RPMI7951 (cell line): ENCODE measurements at places on chromosomes 4 and X.
A peak's percentile ranks its signal among the peaks of the same experiment; 100 is the strongest.

DNA sequence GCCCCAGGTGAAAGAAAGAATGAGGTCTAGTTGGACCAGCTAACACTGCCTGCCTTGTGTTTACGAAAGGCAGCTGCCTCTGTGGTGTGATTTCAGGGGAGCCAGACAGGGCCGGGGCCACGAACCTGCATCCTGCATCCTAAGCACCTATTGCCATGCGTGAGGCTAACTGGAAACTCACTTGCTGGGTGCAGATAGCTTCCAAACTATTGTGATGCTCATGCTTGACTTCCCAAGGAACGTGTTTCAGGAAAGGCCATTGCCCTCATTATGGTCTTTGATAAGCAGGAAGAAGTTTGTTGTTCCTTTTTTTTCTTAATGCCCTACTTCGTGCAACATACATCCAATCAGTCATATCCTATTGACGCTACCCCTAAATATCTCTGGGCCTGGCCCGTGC is 2.3 kb upstream of the IRF2 start:
- no peak for DNase-seq

- no peak for DNase-seq
These were observed 1126.9 kb downstream of the STPG2 start for GRCh38 chr4:97016186-97016907.

GRCh38 chr4:152535360-152535902 is 461 bp downstream of the FBXW7 start:
- no peak for DNase-seq

GRCh38 chr4:175325230-175325629 is 407.1 kb downstream of the ADAM29 start:
- DNase-seq: no peak

DNA sequence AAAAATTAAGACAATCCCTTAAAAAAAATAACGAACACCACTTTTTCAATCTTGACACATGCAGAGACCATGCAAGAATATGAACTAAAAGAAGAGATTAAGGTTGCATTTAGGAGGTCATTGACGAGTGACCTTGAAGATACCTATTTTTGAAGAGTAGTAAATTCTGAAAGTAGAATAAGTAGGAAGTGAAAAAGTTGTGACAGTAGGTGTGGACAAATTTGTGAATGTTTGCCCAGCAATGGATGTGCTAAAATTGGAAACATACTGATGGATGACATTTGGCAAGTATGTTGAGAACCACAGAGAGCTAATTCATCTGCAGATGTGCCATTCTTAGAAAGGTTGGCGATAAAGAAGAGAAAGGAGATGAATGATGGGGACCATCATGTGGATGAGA is 213.7 kb upstream of the VCX3A start:
- DNase-seq: no peak

DNA sequence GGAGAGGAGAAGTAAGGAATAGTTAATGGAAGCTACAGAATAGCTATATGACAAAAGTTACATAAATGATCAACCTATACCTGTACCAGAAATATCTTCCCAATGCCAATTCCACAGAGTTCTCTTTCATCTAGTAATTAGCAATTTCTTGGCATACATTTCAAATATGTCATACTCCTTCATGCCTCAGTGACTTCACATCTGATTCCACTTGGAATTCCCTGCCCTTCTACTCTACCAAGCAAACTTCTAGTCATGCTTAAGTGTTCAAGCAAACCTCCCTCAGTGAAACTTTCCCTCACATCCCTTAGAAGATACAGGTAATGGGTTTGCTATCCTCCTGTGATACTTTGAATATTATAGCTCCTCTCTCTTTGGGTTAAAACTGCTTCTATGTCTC is 127.1 kb downstream of the KLHL13 start:
- no peak for DNase-seq

- peak; percentile 78 for DNase-seq
These were observed 147.1 kb downstream of the NHS start for GRCh38 chrX:17521871-17522693.

DNA sequence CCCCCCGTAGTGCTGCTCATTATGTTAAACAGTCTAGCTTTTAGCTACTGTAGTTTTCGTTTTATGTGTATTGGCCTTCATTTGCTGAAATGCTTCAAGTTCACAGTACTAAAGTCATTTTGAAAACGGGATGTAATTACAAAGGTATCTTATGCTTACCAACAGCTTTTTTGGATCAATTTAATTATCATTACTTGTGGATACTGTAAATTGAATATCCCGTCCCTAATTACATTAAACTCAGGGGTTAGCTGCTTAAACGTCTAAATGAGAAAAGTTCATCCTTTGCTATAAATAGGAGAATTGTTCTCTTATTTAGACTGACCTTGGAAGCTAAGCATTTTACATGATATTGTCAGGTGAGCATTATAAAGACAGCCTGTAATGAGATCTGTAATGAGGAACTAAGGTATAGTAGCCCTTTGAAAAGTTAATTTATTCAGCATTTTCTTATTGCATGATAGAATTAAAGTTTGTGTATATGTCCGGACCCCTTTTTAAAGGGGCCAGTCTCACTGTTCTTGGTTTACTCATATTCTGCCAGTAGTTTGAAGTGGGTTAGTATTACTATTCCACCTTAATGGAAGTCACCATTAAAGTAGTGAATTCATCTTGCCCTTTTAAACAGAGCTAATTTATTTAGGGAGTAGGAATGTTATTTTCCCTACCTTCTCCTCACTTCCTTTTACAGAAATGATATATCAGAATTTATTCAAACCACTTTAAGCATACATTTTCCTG is 252.6 kb downstream of the TENM3 start:
- no peak for DNase-seq

- no peak for DNase-seq
These were observed 29.5 kb downstream of the CCNQ start for GRCh38 chrX:153569475-153569874.

GRCh38 chr4:42750091-42750490 is 93.2 kb upstream of the ATP8A1 start:
- no peak for DNase-seq

DNA sequence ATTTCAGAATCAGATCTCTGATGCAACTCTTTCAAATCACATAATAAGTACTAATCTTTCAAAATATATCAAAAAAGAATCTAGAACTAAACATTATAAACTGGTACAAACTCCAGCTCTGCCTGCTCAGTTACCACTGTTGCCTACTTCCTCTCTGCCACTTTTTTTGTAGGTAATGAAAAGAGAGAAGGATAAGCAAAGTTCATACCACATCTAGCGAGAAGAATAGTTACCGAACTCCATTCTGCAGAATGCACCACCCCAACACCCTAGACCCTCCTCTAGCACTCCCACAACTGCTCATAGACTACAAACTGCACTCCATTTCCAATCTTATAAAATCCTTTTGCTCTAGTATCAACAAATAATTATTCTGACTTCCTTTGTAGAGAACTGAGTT is 19.7 kb upstream of the LRBA start:
- no peak for DNase-seq

- DNase-seq: no peak
These were observed 35.1 kb upstream of the TBL1X start for GRCh38 chrX:9429767-9430166.

DNA sequence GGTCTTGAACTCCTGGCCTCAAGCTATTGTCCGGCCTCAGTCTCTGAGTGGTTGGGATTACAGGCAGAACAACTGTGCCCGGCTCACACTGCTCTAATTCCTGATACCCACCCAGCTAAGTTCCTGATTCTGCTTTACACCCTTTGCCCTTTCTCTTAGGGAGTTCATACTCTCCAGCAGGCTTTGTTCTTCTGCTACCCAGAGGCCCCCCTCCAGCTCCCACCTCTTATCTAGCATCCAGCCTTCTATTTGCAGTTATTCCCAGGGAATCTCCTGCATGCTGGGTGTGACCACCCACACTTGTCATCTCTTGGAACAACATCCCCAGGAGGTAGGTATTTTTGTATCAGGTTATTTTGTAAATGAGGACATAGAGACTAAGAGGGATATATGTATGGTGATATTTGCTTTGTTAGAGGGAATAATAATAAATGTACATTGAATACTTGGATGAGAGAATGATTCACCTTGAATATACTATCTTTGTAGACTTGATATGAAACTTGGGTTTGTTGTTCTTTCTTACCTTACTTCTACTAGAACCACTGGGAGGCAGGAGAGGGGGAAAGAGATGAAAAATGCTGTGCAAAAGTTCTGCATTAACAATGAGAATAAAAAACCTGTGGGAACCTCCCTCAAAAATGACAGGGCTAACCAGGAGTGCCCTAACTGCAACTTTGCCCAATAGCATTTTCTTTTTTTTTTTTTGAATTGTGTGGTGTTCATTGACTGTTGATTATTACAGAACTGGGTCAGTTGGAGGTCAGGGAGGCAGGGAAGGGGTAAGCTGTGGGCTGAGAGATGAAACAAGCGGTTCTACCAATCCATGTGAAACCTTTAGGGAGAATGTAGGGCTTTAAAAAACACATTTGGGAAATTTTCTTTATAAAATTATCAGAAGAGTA is 157.4 kb downstream of the SPRY1 start:
- no peak for DNase-seq

DNA sequence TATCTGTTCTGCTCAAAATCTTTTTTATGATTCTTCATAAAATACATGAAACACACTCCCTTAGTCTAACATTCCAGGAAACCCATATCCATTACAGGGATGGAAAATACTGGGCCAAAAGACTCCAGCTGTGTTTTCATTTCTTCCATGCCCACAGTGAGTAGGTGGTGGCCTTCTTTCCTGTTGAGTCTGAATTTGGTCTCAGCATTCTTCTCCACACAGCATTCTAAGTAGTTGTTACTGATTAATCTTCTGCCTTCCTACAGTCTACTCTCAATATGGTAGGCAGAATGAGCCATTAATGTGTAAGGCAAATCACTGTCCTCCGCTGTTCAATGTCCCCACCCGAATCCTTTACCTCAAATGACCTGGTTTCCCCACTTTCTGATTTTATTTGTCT is 370.6 kb upstream of the RPS6KA3 start:
- no peak for DNase-seq

GRCh38 chrX:18885328-18886004 is 98.4 kb downstream of the PHKA2 start:
- DNase-seq: peak; percentile 15

DNA sequence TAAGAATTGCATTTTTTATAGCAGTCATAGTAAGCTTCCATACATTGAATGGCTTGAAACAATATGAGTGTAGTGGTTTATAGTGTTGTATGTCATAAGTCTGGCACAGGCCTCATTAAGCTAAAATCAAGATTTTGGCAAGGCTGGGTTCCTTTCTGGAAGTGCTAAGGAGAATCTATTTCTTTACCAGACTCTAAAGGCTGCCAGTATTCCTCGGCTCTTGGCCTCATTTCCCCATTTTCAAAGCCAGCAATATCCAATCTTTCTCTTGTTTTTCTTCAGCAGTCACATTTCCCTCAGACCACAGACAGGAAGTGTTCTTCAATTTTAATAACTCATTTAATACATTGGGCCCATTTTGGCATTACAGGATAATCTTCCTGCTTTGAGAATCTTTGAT is 1155.5 kb upstream of the PABPC4L start:
- DNase-seq: no peak

DNA sequence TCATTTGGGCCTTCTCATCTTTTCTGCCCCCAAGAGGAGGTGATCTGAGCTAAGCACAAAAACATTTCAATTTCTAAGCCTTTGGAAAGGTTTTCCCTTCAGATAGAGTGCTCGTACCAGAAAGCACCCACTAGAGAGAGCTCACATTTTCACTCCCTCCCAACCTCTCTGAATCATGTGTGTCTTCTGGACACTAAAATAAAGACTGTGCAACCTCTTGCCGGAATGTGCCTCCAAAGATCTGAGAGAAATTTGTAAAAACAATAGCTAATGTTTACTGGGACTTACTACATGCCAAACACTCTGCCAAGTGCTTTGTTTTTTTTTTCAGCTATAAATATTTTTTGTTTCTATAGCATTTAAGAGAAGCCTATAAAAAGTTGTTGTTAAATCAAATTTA is 120.6 kb upstream of the LNX1 start:
- DNase-seq: no peak

DNA sequence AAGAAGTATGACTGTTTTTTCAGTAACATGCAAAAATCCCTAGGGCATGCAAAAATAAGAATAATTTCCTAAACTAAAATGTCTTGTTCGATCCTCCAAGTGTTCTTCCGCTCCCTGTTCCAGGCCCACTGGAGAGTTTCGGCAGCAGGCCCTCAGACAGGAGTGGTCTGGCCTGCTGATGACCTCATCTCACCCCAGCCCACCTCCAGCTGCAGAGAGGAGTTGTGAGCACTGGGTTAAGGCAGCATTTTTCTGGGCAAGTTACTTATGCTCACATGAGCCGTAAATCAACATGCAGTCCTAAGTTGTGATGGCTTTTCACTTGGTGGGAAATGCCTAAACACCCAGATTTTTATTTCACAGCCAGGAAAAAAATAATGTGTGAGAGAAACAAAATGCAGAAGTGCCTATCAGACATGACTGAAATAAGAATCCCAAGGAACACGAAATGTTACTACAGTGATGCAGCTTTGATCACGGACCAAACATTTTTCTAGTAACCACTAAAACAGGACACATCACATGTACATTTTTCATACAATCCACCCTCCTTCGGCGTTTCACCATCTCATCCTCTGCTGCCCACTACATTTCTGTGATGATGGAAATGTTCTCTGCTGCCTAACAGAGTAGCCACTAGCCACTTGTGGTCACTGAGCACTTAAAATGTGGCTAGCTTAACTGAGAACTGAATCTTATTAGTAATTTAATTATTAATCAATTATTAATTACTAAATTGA is 153.3 kb upstream of the TBL1X start:
- DNase-seq: peak; percentile 14

GRCh38 chr4:140450352-140450751 is 22.9 kb upstream of the CLGN start:
- no peak for DNase-seq

GRCh38 chr4:137609718-137610430 is 77.6 kb upstream of the PCDH18 start:
- peak; percentile 10 for DNase-seq

DNA sequence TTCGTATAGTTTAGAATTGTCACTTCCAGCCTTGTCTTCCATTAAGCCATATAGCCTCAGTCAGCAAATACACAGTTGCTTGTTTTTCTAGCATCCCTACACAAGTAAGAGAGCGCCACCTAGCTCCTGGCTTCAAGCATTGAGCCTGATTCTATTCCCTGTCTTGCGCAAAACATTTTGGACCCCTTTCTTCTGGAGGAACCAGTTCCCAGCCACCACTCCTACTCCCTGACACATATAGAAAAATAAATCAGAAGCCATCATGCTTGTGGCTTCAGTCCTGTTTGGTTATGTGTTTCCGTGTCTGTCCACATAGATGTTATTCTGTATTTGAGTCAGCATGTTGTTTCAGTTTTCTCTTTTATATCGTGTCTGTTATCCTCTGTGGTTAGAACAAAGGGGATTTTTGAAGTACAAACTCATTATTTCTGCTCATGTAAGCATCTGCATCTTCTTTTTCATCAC is 59.9 kb downstream of the GK start:
- DNase-seq: peak; percentile 47

DNA sequence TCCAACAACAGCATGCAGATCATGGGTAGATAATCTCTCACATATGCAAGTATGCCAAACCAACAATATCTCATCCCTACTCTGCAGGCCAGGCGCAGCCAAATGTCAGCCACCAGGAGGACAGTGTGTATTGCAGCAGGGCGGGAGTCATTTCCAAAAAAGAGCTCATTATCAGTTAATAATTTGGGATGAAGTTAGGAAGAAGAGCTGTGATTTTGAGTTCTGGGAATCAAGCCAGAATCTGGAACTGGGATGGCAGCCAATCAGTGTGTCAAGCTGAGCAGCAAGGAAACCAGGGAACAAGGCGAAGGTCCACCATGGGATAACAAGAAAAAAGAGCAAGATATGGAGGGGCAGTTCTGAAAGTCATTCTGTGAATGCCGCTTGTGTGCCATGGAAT is 88.2 kb upstream of the CAMK2D start:
- peak; percentile 46 for DNase-seq

GRCh38 chrX:132622130-132622529 is 133.3 kb upstream of the MBNL3 start:
- DNase-seq: peak; percentile 47
